ENCODE measurements at places on chromosomes 11 and 22. TPM values are rescaled to one million over a fixed set of nuclear protein-coding genes. Genes with fewer than 3 reads are reported as not detected.

GRCh38 chr22:25008666-25009065 is 56.1 kb downstream of the KIAA1671 start:
- no peak for DNase-seq

GRCh38 chr11:65148657-65149056 is 14.3 kb upstream of the SYVN1 start:
- DNase-seq, result no peak

DNA sequence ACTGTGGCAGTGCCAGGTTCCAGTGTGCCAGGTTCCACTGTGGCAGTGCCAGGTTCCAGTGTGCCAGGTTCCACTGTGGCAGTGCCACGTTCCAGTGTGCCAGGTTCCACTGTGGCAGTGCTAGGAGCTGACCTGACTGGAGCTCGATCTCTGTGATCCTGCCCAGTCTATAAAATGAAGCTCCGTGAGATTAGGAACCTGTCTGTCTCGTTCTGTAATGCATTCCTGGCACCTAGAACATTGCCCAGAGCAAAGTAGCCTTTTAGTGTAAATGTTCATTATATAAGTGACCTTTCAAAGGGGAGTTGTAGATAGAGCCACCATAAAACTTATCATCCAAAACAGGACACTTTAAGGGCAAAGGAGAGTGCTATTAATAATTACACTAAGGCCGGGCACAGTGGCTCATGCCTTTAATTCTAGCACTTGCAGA is 36.0 kb downstream of the ART5 start:
- no peak for DNase-seq

DNA sequence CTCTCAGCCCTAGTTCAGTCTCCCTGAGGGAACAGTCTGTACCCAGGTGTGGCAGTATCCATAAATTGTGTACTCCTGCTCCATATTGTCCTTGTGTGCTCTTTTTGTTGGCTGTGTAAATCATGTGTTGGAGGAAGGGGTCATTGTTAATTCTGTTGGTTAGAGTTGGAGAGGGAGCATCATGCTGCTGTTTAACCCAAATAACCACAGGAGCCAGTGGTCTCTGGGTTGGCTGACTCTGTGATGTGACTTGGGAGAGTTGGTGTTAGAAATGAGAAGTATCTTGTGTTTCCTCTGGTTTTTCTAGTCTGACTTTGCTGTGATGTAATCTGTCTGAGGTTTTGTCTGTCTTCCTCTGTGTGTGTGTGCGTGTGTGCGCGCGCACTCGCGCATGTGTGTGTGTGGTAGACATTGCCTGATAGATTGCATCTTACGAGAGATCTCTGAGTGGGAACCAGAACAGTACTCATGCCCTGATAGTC is 30.5 kb downstream of the CTNND1 start:
- no peak for DNase-seq

DNA sequence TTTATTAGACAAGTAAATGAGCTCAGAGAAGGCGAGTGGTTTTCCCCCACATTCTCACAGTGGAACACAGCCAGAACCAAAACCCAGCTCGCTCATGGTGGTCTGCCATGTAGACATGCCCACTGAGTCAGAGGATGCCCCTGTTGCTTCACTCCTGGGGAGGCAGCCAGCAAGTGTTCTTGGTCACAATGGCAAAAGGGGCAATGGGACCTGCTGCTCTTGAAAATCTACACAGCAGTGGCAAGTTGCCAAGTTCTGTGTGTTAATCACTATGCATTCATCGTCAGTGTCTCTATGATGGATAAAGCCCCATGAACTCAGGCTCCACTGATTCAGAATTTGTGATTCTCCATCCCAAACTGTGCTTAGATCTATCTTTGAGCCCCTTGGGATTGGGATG is 64.7 kb upstream of the TBCEL start:
- DNase-seq, result no peak

DNA sequence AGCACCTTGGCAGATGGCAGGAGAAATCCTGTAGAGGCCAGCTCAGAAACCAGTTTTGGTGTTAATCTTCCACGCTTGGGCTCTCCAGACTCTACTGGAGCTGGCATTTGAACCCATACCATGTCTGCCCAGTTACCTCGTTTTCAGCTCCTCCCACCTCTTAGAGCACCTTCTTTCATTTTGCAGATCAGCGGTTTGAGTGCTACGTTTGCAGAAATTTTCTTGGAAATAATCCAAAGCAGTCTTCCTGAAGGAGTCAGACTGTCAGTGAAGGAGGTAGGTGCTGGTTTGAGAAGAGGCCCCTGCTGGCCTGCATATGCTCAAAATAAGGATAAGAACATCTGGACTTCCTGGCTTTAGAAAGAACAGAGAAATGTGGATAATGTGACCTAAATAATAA is 13.7 kb downstream of the COA4 start:
- no peak for DNase-seq

DNA sequence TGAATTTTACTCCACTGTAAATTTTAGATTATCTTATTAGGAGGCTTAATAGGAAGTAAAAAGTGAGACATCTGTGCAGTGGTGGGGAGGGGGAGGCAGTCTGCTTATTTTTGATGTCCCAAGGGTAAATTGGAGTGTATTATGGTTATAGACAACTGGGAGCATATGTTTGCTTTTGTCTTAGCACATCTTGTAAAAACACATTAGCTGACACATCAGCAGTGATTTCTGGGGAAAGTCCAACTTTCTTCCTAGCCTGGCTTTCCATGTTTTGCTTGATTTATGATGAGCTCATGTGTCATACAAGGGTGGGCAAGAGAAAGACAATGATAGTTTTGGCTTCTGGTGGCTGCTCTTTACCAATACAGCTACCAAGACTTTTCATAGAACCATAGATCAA is 4.0 kb downstream of the ANO3 start:
- no peak for DNase-seq

GRCh38 chr11:76455331-76455730 is 10.5 kb downstream of the EMSY start:
- DNase-seq, result no peak

GRCh38 chr11:110497231-110497978 is 67.7 kb downstream of the FDX1 start:
- DNase-seq, result no peak

GRCh38 chr22:40024201-40025061 is 29.7 kb downstream of the FAM83F start:
- DNase-seq, result peak; percentile 30

- DNase-seq, result no peak
These were observed 7.2 kb downstream of the ZC3H7B start for GRCh38 chr22:41308544-41308947.

- no peak for DNase-seq
These were observed 30.5 kb downstream of the NEFH start for GRCh38 chr22:29510542-29510941.

SLC22A9 gene
- total RNA-seq, result not detected

LMNTD2 gene
- 21.8 TPM for total RNA-seq

ATM gene
- 95.6 TPM for total RNA-seq

MMP3 gene
- total RNA-seq, result not detected
